GM23338 (cell line): ENCODE measurements at places on chromosomes 2 and 18. TPM values are rescaled to one million over a fixed set of nuclear protein-coding genes. Genes with fewer than 3 reads are reported as not detected.

SP140 gene
- 0.54 and 0.70 TPM in 2 replicates for polyA plus RNA-seq

PLEK gene
- 0.06 and 0.12 TPM in 2 replicates for polyA plus RNA-seq

CDKL4 gene
- polyA plus RNA-seq, result not detected in 2 replicates

LNPK gene
- polyA plus RNA-seq, result 5.2 and 5.4 TPM in 2 replicates

POTEC gene
- not detected in 2 replicates for polyA plus RNA-seq

FKBP7 gene
- polyA plus RNA-seq, result 9.0 and 12.1 TPM in 2 replicates

PRKRA gene
- 38.6 and 44.0 TPM in 2 replicates for polyA plus RNA-seq

FAM237A gene
- polyA plus RNA-seq, result not detected in 2 replicates

TMEM178A gene
- polyA plus RNA-seq, result 9.7 and 10.3 TPM in 2 replicates

TMEM185B gene
- 3.9 and 6.1 TPM in 2 replicates for polyA plus RNA-seq

NOL4 gene
- 0.33 and 0.63 TPM in 2 replicates for polyA plus RNA-seq
